ENCODE measurements at places on chromosomes 12 and 14.

DNA sequence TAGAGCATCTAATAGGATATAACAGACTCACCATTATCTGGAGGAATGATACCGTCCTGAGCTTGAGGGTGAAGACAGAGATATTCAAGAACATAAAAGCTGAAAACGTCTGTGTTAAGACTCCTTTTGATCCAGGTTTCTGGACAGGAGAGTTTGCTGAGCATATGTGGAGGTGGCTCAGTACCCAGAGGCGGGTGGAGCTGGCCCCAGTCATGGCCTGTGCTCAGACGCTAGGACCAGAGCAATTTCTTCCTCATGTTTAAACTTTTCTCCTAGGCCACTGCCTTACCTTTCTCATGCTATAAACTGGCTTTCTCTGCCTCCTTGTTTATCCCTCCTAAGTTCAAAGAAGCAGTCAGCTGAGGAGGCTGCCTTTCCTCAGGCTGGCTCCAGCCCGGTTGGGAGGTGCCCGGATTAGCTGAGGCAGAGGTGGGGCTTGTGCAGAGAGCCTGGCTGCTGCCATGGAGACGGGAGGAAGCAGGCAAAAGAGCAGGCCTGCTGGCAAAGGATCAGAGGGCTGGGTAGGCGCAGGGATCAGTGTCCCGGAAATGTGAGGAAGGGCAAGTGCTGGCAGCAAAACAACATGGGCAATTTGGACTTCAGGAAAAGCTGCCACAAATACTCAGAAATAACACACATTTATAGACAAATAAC lies 13.7 kb downstream of the COA8 start:
- no peak for DNase-seq

- DNase-seq = no peak
These were observed 43.5 kb upstream of the P2RX7 start for GRCh38 chr12:121089031-121089812.

GRCh38 chr12:30201301-30202160 lies 417.8 kb upstream of the TMTC1 start:
- no peak for DNase-seq

DNA sequence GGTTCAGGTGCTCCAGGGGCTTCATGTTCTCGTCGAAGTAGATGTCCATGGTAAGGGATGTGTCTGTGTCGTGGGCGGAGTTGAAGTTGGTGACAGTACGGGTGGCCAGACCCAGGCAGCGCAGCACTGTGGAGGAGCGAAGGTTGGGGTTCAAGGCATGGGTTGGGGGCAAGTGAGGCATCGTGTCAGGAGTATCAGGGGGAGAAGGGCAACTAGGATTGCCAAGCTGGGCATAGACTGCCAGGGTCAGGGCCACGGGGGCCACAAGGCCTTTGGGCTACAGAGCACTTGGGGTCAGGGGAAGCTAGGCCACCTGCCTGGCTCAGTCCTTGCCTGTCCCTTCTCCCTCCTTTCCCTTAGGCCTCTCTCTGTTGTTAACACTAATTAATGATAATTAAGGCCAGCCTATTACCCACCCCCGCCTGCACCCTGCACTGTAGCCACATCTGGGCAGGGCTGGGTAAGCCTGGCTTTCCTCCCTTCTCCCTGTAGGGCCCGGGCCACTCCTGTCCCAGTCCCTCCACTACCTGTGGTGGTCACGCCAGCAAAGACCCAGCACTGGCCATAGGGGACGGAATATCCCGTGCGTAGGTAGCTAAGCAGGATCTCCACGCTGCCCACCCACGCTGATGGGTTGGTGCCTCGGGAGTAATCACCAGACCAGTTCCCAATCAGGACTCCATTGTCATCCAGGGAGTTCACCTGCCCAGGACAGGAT lies 4.3 kb downstream of the TGM1 start:
- no peak for DNase-seq

- no peak for DNase-seq
These were observed 48.1 kb downstream of the KCNK13 start for GRCh38 chr14:90109858-90110257.

DNA sequence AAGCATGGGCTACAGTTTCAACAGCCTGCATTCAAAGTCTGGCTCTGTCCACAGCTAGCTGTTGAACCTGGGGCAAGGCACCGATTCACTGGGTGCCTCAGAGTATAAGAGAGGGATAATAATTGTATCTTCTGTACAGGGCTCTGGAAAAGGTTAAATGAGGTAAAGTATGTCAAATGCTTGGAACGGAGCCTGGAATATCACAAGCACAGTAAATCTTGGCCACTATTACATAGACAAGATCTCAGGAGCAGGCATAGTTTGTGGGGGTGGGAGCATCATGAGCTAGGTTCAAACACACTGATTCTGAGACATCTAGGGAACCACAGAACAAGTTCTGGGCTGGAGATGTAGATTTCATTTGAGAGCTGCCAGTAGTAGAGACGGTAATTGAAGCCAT lies 203.7 kb upstream of the NUDT4 start:
- DNase-seq = no peak

DNA sequence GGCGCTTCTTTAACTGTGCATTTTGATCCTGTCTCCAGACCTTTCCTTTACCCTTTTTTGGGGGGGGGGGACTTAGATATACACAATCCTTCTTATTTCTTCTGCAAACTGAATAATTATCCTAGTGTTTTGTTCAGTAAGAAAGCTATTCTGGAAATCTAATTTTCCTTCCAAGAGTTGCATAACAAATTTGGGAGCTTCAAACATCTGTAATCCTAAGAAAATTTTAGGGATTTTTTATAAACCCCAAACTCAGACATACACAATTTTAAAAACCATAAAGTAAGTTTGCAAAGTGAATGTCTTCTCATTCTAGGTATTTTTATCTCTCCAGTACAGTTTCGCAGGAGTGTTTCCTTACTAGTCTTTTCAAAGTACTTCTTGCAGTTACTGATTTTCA lies 182.7 kb upstream of the E2F7 start:
- DNase-seq = no peak

- no peak for DNase-seq
These were observed 28.8 kb downstream of the POLE start for GRCh38 chr12:132658149-132658894.

DNA sequence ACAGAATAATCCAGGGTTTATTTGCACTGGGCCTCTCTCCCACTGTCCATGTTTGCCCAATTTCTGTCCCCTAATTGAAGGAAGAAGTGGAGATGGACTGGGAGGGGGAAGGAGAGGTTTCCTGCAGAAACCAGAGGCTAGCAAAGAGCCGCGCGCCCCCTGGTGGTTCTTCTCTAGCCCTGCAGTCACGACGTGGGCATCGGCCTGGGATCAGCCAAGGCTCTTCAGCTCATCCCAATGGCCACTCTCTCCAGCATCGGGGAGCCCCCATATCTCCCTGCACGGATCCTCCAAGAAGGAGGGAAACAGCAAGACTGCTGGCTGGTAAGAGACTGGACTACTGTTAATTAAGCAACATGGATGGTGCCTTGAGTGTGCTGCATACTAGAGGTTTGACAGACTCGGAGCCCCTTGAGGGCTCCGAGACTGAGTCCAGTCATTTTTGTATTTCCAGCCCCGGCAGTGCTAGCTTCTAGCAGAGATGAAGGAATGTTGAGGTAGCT lies 18.7 kb downstream of the ZBTB39 start:
- DNase-seq = no peak

- DNase-seq = no peak
These were observed 249.0 kb downstream of the AACS start for GRCh38 chr12:125314051-125314755.

- DNase-seq = no peak
These were observed 239.8 kb upstream of the EGLN3 start for GRCh38 chr14:34190717-34191116.

DNA sequence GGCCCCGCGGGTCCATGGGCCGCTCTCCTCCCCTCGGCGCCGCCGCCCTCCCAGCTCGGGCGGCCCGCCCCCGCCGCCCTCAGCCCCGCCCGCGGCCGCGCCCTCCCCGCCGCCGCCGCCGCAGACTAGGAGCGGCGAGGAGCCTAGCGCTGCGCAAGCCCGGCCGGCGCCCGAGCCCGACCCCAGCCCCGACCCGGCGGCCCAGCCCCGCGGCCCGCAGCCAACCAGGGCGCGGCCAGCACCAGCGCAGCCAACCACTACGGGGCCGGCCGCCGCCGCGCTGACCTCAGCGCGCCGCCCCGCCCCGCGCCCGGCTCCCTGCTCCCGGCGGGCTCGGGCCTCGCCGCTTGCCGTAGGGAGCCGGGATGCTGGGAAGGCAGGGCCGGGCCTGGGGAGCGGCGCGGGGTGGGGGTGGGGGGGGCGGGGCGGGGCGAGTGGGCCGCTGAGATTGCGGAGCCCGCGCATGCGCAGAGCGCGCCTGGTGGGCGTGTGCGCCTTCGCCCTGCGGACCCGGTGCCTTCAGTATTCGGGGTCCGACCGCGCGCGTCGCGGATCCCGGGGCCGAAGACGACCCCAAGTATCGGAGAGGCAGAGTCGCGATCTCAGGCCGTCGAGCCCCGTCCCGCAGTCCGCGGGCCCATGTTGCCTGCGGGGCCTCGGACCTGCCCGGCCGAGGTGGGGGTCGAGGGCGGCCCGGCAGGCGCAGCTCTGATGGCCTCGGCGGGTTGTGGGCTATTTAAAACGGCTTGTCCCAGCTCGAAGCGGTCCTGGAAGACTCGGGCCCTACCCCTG lies at the start of gene CDC42BPB:
TSS of gene CDC42BPB (minus strand) at position 178 of the 792 bp plus-strand sequence. CDS start 376 bp downstream, outside the sequence.
- DNase-seq = no peak

DNA sequence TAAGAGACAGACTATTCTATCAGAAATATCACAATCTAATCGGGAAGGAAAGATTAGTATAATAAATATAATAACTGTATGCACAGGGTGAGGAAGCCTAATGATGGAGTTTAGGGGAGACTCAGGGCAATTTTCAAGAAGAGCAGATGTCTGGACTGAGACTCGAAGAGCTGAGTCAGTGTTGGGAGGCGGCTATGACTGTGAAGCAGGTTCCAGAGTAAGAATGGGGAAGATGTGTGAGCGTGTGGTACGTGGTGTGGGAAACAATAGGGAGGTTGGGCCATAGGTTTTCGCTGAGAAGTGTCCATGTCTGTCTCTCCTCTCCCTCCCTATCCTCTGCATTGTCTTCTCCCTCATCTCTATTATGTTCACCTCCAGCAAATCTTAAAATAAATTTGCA lies 85.6 kb downstream of the LMO3 start:
- no peak for DNase-seq

GRCh38 chr12:2165021-2165420 lies 112.2 kb downstream of the CACNA1C start:
- no peak for DNase-seq

DNA sequence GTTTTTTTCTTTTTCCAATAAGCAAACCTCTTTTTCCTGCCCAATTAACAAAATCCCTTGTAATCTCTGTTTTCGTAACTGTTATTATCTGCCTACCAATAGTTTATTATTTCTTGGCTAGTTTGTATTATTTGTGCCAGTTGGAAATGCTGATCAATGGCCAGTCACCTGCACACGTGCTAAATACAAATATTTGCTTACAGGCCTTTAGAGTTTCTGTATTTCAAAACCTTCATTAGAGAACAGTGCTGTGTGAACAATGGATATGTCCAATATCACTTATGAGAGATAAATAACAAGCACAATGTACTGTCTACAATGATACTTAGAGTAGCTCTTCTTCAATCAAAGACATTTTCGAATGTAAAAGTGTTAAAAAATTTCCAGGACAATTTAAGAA lies 10.8 kb upstream of the DYRK2 start:
- DNase-seq = no peak

- no peak for DNase-seq
These were observed 2.9 kb downstream of the BEGAIN start for GRCh38 chr14:100584056-100585031.

DNA sequence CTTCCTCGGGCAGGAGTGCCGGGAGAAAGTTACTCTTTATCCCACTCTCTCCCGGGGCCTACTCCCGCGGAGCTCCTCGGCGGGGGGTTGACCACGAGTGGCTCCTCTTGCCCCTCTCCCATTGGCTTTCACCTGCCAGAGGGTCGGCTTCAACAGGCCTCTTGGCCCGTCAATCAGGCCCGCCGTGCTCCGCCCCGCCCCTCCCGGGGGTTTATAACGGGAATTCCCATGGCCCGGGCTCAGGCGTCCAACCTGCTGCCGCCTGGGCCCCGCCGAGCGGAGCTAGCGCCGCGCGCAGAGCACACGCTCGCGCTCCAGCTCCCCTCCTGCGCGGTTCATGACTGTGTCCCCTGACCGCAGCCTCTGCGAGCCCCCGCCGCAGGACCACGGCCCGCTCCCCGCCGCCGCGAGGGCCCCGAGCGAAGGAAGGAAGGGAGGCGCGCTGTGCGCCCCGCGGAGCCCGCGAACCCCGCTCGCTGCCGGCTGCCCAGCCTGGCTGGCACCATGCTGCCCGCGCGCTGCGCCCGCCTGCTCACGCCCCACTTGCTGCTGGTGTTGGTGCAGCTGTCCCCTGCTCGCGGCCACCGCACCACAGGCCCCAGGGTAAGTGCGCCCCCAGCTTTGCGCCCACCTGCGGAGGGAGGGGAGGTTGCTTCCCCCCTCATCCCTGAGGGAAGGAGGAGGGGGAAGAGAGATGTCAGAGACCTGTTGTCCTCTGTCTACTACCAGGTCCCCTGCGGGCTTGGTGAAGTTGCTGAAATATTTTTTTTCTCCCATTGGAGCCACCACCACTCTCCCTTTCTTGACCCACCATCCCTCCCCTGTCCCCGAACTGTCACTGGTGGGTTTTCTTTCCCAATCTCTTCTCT lies at the start of gene SMOC1:
TSS of gene SMOC1 (plus strand) at position 242 of the 869 bp plus-strand sequence. CDS start at position 505, 263 bp downstream.
- DNase-seq = no peak

DNA sequence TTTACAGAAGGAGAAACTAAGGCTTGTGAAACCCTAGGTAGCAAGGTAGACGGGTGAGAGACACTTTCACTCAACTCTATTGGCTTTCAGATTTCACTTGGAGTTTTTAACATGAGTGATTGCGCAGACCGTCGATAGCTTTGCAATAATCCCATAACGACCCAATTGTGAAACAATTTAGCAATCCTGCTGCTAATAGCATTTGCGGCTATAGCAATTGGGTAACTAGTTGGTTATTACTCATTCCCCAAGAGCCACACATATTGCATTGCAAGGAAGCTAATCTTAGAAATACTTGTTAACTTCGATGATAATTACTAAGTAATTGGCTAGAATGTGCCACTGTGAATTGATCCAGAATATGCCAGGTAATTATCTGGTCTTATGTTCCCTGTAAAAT lies 159.9 kb upstream of the NOS1 start:
- DNase-seq = no peak

DNA sequence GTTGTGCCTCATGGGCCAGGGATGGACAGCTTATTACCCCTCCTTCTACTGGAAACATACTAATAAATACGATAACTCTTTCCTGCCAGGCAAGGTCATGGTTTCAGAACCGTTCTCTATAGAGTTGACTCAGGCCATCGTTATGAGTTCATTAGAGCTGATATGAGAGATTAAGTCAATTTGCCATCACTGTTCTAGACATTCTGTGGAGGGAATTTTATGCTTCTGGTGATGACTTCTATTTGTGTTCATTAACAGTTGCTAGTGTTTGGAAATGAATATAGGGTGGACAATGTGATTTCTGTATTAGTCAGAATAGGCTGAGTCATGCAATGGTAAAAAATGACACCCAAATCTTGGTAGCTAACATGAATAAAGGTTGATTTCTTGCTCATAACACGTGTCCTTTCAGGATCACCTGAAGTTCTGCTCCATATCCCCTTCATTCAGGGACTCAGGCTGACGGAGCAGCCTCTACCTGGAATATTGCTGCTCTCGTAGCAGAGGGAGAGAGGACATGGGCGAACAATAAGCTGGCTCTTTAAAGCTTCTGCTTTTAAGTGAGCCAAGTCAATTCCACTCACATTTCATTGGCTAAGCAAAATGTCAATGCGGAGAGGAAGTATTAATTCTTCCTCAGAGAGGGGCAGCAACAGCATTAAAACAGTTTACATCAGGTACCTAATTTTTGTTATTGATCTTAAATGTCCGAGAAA lies 18.5 kb upstream of the TBPL2 start:
- no peak for DNase-seq

Measured in cortex of kidney (tissue), 1 donor.